ENCODE measurements at places on chromosomes 5 and 9.

GRCh38 chr5:31355337-31355736 lies 161.9 kb downstream of the CDH6 start:
- DNase-seq, result no peak

DNA sequence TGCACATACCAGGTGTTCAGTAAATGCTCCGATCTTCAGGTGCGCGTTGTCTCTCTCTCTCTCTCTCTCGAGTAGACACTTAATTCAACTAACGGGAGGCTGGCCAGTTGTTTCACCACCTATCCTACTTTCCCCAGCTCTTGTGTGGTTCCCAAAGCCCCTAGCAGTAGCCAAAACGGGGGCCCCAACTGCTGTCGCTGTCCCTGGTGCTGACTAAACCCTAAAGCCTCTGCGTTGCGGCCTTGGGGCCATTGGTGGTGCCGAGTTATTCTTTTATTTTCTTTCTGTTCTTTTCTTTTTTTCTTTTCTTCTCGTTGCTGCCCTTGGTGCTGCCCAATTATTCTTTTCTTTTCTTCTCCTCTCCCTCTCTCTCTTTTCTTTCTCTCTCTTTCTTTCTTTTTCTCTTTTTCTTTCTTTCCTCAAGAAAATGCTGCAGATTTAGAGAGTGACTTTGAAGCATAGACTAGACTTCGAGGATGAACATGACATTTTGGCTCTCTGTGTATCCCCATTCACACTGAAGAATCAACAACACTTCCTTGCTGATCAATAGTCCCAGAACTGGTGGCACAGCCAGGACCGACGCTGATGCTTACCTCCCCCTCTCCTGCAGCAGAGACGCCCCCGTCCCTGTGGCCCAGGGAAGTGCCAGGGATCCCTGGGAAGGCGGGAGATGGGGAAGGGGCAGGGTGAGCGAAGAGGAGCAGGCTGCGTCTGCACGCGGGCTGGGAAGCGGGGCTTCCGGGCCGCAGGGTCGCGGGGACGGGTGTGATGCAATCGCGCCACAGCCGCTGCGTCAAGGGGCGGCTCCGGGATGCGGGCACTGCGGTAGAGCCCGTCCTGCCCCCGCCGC lies at the start of gene FBLL1:
Gene FBLL1, plus strand, starts transcription at position 785 of the 853 bp plus-strand sequence. CDS start 200 bp downstream, outside the sequence.
- DNase-seq, result no peak

DNA sequence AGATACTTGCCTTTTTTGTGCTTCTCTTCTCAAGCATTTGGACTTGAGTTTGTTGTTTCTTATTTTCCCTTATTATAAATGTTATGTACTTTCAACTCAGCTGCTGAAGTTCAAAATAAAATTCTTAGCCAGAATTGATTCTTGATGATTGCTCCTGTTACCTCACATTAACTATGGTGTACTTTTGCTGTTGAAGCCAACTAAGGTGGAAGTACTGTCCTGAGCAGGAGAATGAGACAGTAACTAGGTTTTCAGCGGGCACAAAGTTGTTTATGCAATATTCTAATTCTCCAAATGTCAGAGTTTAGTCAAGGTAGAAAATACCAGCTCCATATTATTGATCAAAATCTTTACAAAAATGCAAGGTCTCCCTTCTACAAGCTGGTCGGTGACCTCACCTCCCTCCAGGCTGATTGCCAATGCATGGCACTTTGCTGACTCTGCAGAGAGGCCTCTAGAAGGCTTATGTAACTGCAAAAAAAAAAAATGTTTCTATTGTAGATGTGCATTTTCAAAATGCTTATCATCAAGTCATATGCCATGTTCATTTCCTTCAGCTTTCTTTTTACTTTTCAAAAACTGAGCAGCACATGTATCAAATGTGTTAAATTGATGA lies 1783.5 kb upstream of the WWC1 start:
- DNase-seq, result no peak

DNA sequence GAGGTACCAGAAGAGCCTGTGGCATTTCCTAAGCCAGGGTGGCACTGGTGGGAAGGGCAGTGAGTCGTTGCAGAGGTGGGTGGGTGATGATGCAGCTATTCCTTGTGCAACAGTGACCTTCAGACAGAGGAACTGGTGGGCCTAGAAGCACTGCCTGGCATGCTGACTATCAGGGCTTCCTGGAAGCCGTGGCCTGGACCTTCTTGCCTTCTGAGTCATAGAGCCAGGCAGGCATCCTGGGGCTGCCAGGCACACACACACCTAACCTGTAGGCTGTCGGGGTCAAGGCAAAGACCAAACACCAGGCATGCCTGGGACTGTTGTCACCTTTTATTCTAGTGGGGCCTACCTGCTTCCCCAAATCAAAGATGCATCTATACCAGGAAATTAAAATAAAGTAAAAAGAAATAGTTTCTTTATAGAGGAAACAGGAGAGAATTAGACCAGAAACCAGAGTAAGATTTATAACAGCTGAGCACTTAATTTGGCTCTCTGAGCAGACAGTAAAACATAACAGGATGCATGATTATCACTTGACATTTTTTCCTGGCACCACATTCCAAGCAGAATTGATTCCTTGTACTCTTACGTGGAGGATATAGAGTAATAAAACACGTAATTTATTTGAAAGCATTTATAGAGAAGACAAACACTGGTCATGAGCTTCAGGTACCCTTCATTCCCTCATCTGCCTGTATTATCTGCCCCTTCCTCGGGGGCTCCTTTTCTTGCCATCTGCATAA lies 25.1 kb downstream of the NANS start:
- DNase-seq, result no peak

DNA sequence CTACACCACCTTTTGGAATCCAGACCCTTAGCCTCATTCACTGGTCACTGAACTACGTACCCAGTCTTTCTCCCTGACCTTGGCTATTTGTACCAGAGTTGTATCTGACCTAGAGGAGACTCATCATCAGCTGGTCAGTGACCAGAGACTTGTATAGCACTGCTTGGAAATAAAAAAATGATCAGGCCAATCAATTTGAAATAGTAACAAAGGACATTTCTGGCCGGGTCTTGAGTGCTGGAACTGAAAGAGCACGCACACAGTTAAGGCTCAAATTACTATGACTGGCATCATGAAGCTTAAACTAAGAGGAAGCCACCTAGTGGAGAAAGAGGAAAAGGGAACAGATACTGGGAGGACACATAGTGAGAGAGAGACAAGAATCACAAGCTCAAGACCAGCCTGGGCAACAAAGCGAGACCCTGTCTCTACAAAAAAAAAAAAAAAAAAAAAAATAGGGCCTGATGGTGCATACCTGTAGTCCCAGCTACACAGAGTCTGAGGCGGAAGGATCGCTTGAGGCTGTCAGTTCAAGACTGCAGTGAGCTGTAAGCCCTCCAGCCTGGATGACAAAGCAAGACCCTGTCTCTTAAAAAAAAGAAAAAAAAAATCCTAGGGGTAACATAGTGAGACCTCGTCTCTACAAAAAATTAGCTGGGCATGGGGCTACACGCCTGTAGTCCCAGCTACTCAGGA lies 12.8 kb upstream of the SRP19 start:
- DNase-seq, result no peak

- no peak for DNase-seq
Observed at GRCh38 chr5:39670391-39670790, 245.6 kb upstream of the DAB2 start.

GRCh38 chr5:60586307-60586901 lies 113.6 kb downstream of the DEPDC1B start:
- DNase-seq, result peak; percentile 2

DNA sequence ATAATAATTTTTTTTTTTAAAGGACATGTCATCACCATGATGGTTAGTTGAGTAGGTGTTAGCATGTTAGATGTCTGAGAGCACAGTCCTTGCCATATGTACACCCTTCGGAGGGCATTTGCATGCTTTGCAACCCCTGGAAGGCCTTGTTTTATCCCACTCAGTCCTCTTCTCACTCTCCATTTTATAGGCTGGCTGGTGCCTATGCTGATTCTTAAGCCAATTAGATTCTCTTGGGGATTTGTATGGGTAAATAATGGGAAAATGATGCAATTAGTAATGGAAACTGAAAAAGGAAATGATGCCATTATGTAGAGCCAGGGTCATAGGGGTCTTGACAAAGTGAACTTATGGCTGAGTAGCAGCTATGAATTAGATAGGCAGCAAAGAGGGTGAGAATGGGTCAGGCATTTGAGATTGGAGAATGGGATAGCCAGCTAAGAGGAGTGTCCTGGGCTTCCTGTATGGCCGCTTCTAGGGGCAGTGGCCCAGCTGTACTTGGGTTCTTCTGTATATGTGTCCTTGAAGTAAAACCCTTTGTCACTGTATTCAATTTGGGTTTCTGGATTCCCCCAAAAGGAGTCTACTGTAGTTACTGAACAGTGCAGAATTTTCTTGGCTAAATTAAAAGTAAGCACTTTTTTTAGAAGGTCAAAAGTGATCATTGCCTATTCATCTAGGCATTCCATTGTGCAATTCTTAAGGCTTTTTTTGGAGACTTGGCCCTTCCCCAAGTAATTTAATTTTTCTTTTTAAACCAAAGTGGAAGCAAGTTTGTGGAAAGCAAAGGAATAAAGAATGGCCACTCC lies 31.6 kb downstream of the LRRTM2 start:
- DNase-seq, result no peak

DNA sequence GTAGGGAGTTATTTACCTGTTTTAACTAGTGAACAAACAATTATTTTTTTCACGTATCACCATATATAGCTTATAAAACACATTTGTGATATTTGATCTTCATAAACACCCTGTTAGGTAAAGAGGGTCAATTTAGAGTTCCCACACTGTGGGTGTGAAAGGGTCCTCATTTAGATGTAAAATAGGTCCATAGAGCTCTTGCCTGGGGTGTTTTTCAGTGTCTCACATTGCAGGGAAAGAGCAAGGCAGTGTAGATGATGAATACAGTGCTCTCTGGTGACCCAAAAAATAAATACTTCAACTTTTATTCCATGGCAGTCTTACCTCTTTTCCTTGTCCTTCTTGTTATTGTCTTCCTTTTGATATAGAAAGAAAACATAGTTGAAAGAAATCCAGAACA lies 403.2 kb upstream of the SGCD start:
- no peak for DNase-seq

DNA sequence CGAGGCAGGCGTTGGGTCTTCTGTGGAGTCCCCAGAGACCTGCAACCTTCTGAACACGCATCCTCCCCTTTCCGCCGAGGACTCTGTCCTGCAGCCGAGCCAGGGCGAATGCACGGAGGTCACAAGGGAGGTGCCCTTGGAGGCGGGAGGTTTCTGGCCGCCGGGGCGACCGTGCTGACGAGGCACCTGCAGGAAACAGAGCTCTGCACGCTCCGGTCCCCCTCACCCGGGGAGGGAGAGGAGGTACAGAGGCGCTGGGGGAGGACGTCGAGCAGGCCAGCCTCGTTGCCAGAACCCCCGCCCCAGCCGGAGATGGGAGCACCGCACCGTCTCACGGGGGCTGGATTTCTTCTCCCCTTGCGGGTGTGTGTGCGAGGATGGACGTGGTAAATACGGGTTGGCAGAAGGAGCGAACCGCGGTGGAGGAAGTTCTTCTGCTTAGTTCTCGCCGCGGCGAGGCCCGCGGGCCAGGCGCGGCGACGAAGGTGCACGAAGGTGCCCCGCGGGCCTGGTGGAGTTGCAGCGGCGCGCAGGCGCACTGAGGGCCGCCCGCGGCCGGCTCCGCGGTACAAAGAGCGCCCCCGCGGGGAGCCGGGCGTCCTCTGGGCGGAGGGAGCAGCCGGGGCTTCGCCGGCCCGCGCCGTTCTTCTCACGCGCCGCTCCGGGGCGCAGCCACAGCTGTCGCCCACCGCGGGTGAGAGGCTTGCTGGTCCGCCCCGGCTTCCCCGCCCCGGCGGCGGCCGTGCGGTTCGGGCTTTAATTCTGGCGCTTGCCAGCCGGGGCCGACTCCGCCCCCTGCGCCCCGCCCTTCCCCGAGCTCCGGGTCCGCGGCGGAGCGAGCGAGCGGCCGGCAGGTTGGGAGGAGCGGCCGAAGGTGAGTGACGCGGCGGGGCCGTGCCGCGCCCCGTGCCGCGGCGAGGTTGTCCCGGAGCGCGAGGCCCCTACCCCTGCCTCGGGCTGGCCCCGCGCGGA lies 289.5 kb downstream of the DOCK8 start:
- peak; percentile 50 for DNase-seq

- DNase-seq, result no peak
Observed at GRCh38 chr9:103942200-103942599, 151.9 kb upstream of the SMC2 start.

GRCh38 chr9:37374892-37375291 lies 47.6 kb upstream of the GRHPR start:
- DNase-seq, result no peak

- no peak for DNase-seq
Observed at GRCh38 chr9:71858812-71859211, 52.2 kb downstream of the ABHD17B start.

- DNase-seq, result no peak
Observed at GRCh38 chr9:88813638-88814209, 177.5 kb upstream of the S1PR3 start.

GRCh38 chr5:164181604-164182003 lies 676.2 kb downstream of the MAT2B start:
- no peak for DNase-seq

GRCh38 chr5:69502767-69503488 lies 10.3 kb downstream of the OCLN start:
- no peak for DNase-seq

DNA sequence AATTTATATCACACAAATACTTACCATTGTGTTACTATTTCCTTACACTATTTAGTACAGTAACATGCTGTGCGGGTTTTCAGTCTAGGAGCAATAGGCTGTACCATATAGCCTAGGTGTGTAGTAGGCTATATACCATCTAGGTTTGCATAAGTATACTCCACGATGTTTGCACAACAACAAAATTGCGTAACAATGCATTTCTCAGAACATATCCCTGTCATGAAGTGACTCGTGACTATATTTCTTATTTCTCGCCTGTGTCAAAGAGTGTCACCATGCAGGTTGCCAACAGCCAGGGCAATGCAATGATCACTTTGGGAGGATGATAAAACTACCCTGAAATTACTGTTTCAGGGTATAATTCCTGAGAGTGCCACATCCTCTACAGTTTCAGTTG lies 65.6 kb upstream of the CD180 start:
- DNase-seq, result no peak
